ENCODE measurements at places on chromosomes 7 and 10.

DNA sequence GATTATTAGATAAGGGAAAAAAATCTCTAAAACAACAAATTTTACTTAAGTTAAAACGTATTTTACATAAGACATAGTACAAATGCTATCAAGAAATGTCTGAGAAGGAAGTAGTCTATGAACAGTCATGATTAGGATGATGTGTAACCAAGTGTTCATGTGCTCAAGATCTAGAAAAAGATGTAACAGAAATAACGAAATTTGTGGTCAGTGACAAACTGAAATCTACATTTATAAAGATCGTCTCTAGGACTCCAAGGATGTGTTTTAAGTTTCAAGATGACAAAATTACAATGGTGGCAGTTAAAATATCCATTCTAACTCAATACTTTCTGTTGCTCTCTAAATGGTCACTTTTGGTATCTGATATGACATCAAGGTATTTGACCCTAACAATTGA is 17.2 kb downstream of the PPP3CB start:
- no peak for DNase-seq

DNA sequence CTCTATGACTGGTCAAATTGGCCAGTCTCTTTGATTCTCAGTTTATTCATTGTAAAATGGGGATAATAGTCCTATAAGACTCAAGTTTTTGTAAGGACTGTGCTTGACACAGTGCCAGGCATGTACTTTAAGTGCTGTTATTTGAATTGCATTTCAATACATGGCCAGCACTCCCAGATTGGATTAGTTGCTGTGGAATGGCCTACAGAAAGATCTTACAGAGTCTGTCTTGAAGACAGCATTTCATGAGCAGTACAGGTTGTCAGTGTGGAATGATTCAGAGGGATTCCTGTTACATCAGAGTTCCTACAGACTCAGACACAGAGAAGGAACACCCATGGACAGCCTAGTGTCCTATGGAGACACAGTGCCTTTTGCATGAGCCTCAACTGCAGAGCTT is 238.1 kb upstream of the BMPER start:
- DNase-seq: peak; percentile 68

DNA sequence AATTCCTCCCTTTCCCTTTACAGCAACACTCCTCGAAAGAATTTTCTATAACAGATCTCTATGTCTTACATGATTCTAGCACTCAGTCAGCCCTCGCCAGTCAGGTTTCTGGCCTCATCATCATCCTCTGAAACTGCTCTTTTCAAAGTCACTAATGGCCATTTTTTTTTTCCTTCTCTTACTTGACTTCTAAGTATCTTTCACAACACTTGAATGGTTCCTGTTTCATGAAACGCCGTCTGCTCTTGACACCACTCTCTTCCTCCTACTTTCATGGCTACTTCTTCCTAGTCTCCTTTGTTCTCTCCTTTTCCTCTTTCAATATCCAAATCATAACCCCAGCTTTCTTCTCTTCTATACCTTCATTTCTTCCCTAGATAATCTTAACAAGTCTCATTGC is 100.5 kb upstream of the NRP1 start:
- peak; percentile 28 for DNase-seq

DNA sequence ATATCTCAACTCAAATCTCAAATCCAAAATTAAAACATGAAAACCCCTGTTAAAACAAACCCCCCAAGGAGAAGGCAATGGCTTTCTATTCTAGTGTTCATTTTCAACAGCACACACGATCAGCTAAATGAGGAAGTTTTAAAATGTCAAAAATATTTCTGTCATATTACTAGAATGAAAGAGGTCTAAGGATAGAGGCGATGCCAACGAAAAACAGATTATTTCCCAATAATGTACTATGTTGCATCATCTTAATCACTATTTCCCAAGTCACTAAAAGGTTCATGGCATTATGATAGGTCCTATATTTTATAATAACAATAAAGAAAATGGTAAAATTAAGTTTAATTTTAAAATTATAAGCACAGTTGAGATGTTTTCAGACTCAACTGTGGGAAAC is 10.1 kb downstream of the CNOT4 start:
- DNase-seq: no peak

GRCh38 chr10:78935697-78936407 is 132.9 kb upstream of the ZMIZ1 start:
- DNase-seq: no peak

GRCh38 chr7:158828133-158829020 is 932 bp downstream of the ESYT2 start:
- DNase-seq: peak; percentile 65

GRCh38 chr7:151767557-151767956 is 109.4 kb downstream of the PRKAG2 start:
- no peak for DNase-seq

DNA sequence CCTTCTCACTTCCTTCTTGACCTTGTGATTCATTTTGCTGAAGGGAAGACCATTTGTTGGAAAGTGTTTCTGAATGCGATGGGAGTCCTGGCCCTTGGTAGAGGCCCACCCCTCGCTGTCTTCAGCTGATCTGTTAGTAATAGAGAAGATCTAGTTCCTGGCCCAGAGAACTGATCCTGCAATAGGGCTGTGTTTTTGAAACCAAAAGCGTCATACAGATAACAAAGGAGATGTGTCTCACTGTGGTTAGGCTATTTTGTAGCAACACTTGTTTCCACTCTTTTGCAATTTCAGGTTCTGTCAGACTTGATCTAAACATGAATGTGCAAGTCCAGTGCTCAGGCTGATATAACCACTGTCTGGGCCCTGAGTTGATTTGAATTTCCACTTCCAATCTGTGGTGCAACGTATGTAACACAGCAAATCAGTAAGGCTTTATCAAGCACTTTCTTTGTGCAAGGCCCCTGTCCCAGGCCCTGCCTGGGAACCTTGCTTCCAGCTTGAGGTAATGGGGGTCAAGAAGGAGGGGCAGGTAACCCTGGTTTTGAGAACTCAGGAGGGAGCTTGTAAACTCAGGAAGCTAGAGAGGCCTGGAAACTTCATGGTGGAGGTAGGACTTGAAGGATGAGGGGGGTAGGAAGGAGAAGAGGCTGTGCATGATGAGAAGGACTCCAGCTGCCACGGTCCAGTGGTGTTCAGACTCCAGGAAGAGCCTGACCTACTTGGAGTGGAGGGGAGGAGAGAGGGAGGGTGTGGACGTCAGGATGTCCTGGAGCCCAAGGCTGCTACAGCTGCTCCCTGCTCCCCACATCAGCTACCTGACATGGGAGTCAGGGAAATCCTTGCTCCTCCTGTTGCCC is 42.2 kb upstream of the SRGN start:
- peak; percentile 57 for DNase-seq

DNA sequence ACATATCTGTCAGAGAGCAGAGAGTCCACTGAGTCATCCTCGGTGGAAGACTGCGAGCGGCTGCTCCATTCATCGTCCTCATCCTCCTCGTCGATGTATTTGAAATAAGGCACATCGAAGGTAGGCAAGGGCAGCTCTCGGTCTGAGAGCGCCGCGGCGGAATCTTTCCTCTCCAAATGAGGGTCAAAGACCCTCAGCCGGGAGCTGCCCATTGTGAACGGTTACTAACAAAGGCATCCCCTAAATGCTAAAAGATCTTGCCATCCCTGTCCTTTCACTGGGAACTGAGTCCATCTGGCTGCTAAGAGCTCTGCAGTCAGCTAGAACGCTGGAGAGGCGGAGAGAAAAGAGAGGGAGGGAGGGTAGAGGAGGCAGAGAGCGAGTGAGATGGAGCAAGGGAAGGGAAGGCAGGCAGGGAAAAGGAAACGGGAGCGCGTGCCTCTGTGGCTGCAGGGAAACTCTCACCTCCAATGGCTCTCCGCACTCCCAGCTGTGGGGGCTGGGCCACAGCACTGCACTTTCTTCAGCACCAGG is 163.4 kb downstream of the RAPGEF5 start:
- peak; percentile 61 for DNase-seq

GRCh38 chr10:71697938-71698709 is 21.5 kb downstream of the C10orf105 start:
- no peak for DNase-seq

DNA sequence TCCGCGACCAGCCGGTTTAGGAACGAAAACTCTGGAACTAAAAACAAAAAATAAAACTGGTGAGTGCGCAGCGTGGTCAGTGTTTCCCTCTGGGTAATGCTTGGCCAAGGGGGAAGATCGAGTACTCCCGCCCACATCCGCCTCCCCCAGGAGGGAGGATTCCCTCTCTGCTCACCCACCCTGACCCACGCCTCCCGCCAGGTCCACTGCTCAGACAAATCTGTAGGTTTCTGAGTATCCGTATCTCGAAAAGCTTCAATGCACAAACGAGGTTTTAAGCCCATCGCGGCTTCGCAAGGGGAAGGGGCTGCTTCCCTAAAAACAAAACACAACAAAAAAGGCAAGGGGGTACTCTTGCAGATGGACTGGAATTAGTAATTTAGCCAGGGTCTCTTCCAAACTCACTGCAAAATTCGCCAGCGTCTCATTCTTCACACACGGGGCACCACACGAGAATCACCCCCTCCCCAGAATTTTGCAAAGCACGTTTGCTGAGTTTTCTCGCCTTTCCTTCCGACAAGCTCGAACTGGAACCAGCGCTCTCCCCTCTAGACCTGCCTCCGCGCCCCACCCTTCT is 75.2 kb downstream of the INSIG1 start:
- no peak for DNase-seq

- DNase-seq: peak; percentile 72
Measured at GRCh38 chr10:93701866-93702209, 554 bp downstream of the FRA10AC1 start.

- DNase-seq: peak; percentile 36
Measured at GRCh38 chr10:51878695-51879094, 179.3 kb upstream of the CSTF2T start.

DNA sequence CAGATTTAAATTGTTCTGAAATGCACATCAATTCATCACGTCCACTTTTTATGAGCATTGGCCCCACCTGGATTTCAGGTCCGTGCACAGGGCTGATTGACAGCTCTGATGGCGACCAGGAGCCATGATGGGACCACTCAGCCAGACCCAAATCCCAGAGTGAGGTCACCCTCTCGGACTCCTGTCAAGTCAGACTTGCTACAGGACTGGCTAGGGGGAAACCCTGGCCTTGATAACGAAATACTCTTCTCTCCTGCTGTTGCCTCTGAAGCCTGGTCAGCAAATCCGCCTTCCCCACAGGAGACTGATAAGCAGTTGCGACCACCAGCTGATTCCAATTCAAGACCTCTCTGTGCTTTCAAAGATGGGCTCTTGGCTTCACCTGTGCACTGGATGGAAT is 76.4 kb downstream of the CARD11 start:
- no peak for DNase-seq

GRCh38 chr10:14604181-14605142 is 170.2 kb downstream of the FAM107B start:
- DNase-seq: peak; percentile 90

DNA sequence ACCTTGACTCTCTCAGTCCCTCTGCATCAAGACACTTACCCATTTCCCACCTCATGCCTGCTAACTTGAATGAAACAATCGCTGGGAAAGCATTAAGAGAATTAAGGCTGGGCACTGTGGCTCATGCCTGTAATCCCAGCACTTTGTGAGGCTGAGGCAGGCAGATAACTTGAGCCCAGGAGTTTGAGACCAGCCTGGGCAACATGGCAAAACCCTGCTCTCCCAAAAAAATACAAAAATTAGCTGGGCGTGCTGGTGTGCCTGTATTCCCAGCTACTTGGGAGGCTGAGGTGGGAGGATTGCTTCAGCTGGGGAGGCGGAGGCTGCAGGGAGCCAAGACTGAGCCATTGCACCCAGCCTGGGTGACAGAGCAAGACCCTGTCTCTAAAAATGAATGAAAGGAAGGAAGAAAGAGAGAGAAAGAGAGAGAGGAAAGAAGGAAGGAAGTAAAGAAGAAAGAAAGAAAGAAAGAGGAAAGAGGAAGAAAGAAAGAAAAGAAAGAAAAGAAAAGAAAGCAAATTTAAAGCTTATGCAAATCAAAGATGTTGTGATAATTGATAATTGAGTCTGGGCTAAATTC is 646 bp downstream of the SERPINE1 start:
- peak; percentile 51 for DNase-seq

GRCh38 chr7:24754906-24755506 is 2.3 kb downstream of the GSDME start:
- no peak for DNase-seq

DNA sequence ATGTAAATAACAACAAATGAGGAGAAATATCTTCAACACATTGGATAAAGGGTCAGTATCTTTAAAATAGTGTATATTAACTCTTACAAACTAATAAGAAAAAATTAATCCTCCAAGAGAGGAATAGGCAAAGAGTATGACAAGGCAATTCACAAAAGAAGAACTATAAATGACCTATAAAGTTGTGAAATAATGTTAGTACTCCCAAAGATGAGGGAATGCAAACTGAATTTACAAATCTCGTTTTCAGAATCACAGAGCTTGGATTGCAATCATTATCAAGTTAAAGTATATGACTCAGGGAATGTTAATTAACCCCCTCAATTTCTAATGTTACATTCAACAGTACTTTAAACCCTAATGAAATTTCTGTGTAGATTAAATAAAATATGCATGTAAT is 87.3 kb upstream of the TARP start:
- DNase-seq: no peak

DNA sequence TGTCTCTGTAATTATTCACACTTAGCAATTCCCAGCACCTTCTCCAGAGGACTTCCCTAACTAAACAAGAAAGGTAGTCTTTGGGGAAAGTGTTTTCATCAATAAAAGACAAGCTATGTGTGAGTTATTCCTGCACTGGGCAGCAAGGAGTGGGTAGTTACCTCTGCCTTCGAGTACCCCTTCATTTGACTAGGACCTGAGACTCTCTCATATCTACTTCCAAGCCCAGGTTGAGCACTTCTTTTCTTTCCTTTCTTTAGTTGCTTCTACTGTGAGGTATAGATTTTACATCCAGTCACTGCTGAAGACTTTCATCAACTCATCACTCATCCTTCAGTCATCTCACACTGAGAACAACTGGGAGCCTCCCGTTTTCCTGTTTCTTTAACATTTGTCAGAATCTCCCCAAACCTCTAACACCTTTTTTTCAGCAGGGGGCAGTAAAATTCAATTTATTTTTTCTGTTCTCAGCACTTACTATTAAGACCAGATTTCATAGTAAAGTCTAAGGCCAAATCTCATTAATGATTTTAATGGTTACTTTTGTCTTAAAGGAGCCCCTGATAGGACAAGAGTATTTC is 80.1 kb upstream of the PRSS1 start:
- DNase-seq: peak; percentile 32

DNA sequence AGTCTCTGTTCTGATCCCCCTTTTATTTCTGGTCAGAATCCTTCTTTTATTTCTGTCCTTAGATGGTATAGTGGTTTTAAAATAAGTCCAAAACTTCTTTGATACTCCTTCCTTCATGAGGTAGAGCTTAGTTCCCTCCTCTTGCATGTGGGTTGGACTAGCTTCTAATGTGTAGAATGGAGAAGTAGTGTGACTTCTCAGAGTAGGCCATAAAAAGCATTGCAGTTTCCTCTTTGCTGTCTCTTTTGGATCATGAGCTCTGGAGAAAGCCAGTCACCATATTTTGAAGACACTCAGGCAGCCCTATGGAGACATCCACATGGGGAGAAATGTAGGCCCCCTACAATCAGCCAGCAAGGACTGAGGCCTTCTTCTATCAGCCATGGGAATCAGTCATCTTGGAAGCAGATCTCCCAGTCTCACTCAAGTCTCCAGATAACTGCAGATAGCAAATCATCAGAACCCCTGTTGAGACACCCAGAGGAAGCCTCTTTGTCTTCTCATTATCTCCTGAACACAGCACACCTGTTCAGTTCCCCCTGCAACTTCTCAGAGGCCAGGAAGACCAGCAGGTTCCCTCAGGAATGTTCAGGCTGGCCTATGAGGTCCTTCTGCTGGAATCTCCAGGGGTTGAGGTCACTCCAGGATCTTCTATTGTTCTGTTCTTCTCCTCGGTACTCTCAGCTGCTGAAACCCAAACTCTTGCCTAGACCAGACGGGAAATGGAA is 511.9 kb upstream of the ZMIZ1 start:
- DNase-seq: no peak

- no peak for DNase-seq
Measured at GRCh38 chr7:125355899-125356298, 426.3 kb upstream of the POT1 start.
